Stimulated activated CD8-positive, alpha-beta memory T cell treated with anti-CD3 and anti-CD28 coated beads, Interleukin-7, amount 100 ng/mL, for 1 hour (primary cell): ENCODE measurements at places on chromosomes 13 and 19.

GRCh38 chr19:30227661-30228112 lies 144.5 kb upstream of the ZNF536 start:
- DNase-seq = no peak

DNA sequence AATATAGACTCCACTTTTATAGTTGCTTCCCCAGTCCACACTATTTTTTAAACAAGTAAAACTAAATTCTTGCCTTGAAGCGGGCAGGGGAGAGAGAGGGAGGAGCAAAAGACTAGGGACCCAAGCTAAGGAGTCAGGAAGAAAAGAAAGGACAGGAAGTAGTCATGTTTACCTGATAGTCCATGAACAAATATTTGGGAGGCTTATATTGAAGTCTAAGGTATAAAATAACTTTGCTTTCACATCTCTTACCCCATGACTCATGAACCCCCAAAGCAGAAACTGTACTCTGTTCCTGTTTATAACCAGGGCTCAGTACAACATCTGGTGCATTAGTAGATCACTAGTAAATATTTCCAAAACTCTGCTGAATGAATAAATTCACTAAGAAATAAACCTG lies 67.3 kb downstream of the ZAR1L start:
- DNase-seq = no peak

DNA sequence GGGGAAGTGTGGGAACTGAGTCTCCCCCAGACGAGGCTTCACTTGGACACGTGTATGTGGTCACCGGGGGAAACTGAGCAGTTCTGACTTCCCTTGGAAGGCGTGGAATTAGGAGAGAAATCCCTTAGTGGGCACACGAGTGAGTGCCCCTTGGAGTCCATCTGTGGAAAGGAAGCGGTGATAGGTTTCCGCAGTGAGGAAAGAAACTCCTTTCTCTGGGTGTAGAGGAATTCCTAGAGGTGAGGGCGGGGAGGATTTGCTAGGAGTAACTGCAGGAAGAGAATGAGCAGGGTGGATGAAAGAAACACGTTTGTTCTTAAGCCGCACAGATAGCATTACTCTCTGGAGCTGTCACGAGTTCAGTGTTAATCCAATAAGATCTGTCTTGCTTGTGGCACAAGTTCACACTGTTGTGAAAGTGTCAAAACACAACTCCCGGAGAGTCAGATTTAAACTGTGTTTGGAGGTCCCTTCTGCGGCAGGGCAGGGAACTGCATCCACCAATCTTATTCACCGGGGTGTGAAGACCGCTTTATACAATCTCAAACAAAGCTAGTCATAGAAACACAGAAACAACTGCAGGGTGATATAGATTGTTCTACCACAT lies 1.2 kb downstream of the KL start:
- no peak for DNase-seq

DNA sequence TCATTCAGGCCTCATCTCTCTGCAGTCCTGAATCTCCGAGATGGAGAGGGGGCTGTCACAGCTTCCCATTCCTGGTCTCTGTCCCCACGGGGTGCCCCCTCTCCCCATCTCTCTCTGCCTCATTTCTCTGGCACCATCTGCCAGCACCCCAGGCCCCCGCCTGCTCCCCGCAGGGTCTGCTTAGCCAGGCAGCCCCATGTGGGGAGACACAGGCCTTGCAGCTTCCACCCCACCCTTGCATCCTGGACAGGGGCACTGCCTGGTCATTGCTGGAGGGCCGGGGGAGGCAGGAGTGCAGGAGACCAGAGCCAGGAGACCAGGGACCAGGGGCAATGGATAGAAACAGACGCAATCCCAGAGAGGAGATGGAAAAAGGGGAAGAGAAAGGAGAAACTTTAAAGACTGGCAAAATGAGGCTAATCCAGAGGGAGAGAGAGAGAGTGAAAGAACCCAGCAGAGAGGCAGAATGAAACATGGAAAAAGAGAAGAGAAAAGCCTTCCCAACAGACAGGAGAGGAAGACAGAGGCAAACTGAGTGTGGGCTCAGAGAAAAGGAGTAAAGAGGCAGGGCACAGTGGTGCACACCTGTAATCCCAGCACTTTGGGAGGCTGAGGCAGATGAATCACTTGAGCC lies 8.8 kb upstream of the GIPR start:
- no peak for DNase-seq

DNA sequence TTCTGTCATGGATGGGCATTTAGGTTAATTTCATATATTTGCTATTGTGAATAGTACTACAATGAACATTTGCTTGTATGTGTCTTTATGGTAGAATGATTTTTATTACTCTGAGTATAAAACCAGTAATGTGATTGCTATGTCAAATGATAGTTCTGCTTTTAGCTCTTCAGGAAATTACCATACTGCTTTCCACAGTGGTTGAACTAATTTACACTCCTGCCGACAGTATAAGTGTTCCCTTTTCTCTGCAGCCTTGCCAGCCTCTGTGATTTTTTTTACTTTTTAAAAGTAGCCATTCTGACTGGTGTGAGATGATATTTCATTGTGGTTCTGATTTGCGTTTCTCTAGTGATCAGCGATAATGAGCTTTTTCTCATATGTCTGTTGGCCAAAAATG lies 6.5 kb downstream of the SIGLEC7 start:
- no peak for DNase-seq

DNA sequence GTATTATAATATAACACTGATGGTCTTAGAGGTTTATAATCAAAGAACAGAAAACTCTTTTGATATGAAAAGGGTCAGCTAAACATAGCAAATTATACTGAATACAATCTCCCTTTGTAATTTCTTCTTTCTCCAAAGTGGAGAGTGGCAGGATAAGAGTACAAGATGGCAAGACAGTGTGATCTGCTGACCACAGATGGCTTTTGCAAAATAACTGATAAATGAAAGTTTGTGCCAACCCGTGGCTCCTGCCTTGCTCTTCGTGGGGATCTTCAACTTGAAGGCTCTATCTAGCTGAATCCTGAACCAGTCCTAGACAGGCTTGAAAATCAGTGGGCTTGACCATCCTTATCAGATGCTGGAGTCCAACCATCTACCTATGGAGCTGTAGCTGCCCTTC lies 185.7 kb downstream of the VWA8 start:
- no peak for DNase-seq

DNA sequence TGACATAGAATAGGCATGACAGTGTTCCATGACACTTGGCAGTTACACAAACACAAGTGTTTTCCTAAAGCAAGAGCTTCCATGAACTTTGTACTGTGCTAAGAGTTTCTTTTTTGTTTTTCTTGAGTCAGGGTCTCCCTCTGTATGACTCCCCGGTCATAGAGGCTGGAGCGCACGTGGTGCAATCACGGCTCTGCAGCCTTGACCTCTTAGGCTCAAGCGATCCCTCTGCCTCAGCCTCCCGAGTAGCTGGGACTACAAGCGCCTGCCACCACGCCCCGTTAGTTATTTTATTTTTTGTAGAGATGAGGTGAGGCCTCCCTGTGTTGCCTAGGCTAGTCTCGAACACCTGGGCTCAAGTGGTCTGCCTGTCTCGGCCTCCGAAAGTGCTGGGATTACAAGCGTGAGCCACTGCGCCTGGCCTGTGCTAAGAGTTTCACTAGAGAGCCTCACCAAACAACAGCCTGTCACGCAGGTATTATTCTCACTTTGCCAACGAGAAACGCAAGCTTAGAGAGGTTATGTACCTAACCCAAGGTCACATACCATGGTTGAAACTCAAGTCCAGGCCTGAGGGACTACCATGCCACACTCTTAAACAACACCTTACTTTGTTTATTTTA lies 355.9 kb downstream of the KLF12 start:
- DNase-seq = no peak

- peak; percentile 31 for DNase-seq
Observed at GRCh38 chr19:45667620-45668341, at the start of gene GIPR. TSS of gene GIPR (plus strand) at chr19:45668221. CDS start at chr19:45669521, 1,300 bp downstream.

DNA sequence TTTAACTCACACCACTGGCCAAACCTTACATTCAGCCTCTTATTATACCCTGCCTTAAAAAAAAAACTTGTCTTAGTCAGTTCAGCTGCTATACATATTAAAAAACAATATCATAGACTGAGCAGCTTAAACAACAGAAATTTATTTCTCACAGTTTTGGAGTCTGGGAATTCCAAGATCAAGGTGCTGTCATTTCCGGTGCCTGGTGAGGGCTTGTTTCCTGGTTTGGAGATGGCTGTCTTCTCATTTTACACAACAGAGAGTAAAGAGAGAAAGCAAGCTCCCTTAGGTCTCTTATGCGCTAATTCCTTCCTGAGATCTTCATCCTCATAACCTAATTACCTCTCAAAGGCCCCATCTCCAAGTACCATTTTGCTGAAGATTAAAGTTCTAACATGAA lies 769.2 kb downstream of the DIAPH3 start:
- DNase-seq = no peak

GRCh38 chr13:31798189-31798588 lies 58.9 kb downstream of the RXFP2 start:
- no peak for DNase-seq
